ENCODE measurements at places on chromosomes 3 and 15. TPM values are rescaled to one million over a fixed set of nuclear protein-coding genes. Genes with fewer than 3 reads are reported as not detected.
A peak's percentile ranks its signal among the peaks of the same experiment; 100 is the strongest.

DNA sequence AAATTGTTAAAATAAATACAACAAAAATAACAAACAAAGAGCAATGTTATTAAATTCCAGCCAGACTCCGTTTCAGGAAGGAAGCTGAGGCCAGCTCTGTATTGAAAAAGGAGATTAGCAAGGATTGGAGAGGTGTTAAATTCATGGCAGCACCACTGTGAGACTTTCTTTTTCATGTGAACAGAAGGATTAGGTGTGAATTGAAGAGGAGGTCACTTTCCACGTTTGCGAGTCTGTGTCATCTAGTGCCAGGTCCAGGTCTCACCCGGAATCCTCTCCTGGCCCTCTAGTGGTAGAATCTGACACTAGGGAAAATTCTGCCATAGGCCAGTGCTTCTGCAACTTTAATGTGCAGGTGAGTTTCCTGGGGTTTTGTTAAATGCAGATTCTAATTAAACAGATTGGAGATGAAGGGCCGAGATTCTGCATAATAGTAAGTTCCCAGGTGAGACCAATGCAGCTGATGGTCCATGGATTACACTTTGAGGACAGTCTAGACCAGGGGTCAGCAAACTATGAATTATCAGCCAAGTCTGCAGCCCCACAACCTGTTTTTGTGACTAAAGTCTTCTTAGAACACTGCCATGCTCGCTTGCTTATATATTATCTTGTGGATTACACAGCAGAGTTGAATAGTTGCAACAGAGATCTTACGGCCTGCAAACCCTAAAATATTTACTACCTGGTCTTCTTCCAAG lies 9.2 kb upstream of the SLC6A1 start:
- no peak for DNase-seq
- no peaks in the 10 kb centered on the region for H3K36me3 ChIP-seq
- no peak overlapping the region for H3K27ac ChIP-seq
- H3K27me3 ChIP-seq, result no peaks in the 10 kb centered on the region
- no peak overlapping the region for H3K4me3 ChIP-seq

GRCh38 chr3:48716508-48716981 lies 476 bp downstream of the IP6K2 start:
- no peaks in the 10 kb centered on the region for H3K27me3 ChIP-seq
- H3K36me3 ChIP-seq, result no peaks in the 10 kb centered on the region
- no peaks in the 10 kb centered on the region for H3K4me1 ChIP-seq
- H3K27ac ChIP-seq, result peak overlapping the region; percentile 87
- H3K4me3 ChIP-seq, result peak overlapping the region; percentile 89

GRCh38 chr15:32042269-32042972 lies 12.1 kb downstream of the CHRNA7 start:
- no peak overlapping the region for H3K27ac ChIP-seq
- no peaks in the 10 kb centered on the region for H3K4me1 ChIP-seq
- no peak for DNase-seq
- no peaks in the 10 kb centered on the region for H3K36me3 ChIP-seq

DNA sequence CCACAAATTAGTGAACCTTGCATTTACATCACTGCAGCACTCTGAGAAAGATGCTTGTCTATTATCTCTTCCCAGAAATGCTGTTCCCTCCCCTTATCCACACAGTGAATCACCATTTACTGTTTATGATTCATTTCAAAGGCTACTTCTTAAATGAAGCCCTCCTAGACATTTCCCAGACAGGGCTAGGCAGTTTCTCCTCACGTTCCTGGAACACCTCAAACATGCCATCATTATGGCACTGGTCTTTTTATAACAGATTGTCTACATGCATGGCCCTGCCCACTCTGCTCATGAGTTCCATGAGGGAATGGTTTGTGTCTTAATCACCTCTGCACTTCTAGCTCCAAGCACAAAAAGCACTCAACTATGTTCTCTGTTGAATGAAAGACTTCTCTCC lies 32.2 kb upstream of the TM2D3 start:
- DNase-seq, result no peak
- H3K4me3 ChIP-seq, result no peak overlapping the region
- H3K27ac ChIP-seq, result no peak overlapping the region
- H3K27me3 ChIP-seq, result no peaks in the 10 kb centered on the region

Gene IL16
- 69.2 TPM for total RNA-seq

Gene EOMES
- total RNA-seq, result 0.82 TPM

Gene NANOGP8
- total RNA-seq, result not detected

DNA sequence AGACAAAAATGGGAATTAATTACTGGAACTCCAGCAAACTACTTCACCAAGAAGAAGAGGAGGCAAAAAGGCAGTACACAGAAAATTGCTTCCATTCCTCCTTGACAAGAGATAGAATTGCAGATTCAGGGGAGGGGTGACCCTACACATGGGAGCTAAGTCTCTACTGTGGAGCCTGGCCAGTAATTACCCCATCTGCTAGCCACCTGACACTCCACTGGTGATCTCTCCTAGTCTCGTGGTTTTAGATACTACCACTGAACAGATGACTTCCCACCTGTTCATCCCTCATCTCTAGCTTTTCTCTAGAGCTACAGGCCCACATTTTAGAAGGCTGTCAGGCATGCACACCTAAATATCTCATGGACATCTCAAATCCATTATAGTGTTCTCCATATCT lies 224.3 kb upstream of the NR2F2 start:
- DNase-seq, result no peak
- H3K27ac ChIP-seq, result no peak overlapping the region
- no peaks in the 10 kb centered on the region for H3K36me3 ChIP-seq
- no peaks in the 10 kb centered on the region for H3K4me1 ChIP-seq
- no peak overlapping the region for H3K4me3 ChIP-seq
- H3K27me3 ChIP-seq, result no peaks in the 10 kb centered on the region

Gene NEK11
- total RNA-seq, result 7.9 TPM

Gene CADPS
- not detected for total RNA-seq

Data from uterus (tissue), 4 donors.